Neural crest cell (in vitro differentiated cells): ENCODE measurements at places on chromosomes 6 and 20. TPM values are rescaled to one million over a fixed set of nuclear protein-coding genes. Genes with fewer than 3 reads are reported as not detected.

Gene GLP1R
- total RNA-seq: 0.65 and 0.89 TPM in 2 replicates

DNA sequence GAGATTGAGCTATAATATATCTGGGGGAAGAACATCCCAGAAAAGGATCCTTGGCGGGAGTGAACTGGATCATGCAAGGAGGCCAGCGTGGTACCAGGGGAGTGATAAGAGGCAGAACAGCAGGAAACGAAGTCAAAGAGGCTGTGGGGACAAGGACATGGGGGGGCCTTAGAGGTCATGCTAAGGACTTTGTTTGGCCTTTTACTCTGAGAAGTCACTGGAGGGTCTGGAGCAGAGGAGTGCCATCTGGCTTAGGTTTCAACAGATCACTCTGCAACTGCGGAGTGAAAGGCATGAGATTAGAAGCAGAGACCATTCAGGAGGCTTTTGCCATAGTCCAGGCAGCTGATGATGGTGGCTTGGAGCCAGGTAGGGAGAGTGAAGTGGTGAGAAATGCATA is 24.3 kb downstream of the MRAP2 start:
- peaks cover 4% of the 10 kb centered on the region for H3K4me1 ChIP-seq
- no peak overlapping the region for H3K4me3 ChIP-seq
- no peaks in the 10 kb centered on the region for H3K27me3 ChIP-seq
- H3K27ac ChIP-seq: no peak overlapping the region
- DNase-seq: no peak
- H3K36me3 ChIP-seq: no peaks in the 10 kb centered on the region

DNA sequence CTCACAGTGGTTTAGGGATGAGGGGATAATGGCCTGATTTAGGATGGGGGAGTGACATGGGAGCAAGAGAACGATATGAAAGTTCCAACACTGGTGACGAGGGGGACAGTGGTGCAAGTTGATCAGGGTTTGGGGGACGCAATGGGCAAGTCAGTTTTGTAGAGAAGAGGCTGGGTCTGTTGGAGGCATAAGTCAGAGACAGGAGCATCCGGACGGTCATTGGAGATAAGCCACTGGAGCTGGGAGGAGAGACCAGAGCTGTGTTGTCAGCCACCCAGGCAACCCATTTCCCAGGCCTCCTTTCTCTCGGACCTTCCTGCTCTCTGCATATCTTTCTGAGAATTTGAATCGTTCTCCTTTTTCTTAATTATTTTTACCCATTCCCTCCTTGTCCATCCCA is 9.5 kb downstream of the DNPH1 start:
- DNase-seq: no peak
- H3K36me3 ChIP-seq: peaks cover 3% of the 10 kb centered on the region
- peaks cover 11% of the 10 kb centered on the region for H3K4me1 ChIP-seq
- H3K4me3 ChIP-seq: peak overlapping the region; percentile 8
- H3K27ac ChIP-seq: no peak overlapping the region

DNA sequence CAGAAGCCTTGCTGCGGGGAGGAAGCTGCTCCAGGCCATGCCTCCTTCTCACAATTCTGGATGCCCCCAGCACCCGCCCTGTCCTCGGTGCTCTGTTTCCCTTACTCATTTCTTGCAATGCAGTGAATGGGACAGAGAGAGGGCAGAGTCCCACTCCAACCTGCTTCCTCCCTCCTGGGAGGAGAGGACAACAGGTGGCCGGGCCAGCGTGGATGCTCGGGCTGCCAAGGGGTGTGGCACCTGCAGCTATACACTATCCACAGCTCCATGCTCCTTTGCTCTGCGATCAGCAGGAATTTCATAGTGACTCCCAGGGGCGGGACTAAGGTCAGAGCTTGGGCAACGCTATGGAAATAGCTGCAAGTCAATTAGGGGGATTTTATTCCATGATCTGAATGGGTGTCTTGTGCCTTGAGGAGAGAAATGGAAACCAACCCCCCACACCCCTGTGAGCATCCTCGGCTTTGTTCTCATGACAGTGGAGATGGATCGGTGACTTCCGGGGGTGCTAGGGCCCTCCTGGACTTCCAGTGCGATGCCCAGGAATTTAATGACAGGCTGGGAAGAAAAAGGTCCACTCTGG is 192.5 kb downstream of the MYLK4 start:
- H3K4me1 ChIP-seq: peaks cover 29% of the 10 kb centered on the region
- DNase-seq: no peak
- no peak overlapping the region for H3K4me3 ChIP-seq
- H3K27me3 ChIP-seq: no peaks in the 10 kb centered on the region

DNA sequence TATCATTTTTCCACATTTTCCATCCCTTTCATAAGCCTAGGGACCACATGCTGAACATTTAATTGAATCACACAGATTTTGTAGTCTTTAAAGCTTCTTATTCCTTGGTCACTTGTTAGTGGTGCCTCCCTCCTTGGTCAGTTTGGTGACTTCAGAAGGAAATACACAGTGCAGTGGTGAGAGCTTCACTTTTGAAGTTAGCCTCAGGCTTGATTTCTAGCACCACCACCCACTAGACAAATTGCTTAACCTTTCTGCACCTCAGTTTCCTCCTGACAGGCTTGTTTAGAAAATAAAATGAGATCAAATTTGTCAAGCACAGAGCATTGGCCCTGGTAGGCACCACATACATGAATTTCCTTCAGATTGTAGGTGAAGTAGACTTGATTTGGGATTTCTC is 91.7 kb downstream of the FOXO3 start:
- H3K36me3 ChIP-seq: peaks cover 3% of the 10 kb centered on the region
- peaks cover 63% of the 10 kb centered on the region for H3K4me1 ChIP-seq
- no peak overlapping the region for H3K4me3 ChIP-seq
- no peak for DNase-seq

DNA sequence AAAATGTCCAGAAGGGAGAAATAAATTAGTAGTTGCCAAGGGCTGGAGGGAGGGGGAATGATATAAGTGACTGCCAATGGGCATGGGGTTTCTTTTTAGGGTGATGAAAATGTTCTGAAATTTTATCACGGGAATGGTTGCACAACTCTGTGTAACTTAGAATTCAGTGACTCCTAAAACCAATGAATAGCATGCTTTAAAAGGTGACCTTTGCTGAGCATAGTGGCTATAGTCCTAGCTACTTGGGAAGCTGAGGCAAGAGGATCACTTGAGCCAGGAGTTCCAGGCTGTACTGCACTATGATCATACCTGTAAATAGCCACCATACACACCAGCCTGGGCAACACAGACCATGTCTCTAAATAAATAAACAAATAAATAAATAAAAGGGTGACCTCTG is 109.0 kb downstream of the ATG5 start:
- no peak overlapping the region for H3K27ac ChIP-seq
- H3K4me1 ChIP-seq: no peaks in the 10 kb centered on the region
- no peaks in the 10 kb centered on the region for H3K27me3 ChIP-seq
- H3K36me3 ChIP-seq: no peaks in the 10 kb centered on the region

Gene HSF2
- 31.8 and 34.0 TPM in 2 replicates for total RNA-seq

DNA sequence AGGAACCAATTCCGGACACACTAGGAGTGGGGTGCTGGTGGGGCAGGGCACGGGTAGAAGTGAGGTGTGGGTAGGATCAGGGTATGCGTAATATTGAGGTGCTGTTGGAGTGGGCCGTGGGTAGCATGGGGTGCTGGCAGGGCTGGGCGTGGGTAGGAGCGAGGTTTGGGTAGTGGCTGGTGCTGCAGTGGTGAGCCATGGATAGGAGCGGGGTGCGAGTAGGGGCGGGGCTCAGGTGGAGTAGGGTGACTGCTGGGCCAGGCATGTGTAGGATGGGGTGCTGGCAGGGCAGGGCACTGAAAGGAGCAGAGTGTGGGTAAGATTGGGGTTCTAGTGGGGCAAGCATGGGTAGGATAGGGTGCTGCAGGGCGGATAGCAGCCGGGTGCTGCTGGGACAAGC is 114.2 kb upstream of the DUSP22 start:
- H3K4me1 ChIP-seq: no peaks in the 10 kb centered on the region
- no peak for DNase-seq
- H3K36me3 ChIP-seq: no peaks in the 10 kb centered on the region
- H3K27ac ChIP-seq: no peak overlapping the region
- H3K27me3 ChIP-seq: peaks cover 17% of the 10 kb centered on the region
- no peak overlapping the region for H3K4me3 ChIP-seq

GRCh38 chr6:52352239-52353018 is 9.5 kb upstream of the PAQR8 start:
- no peak overlapping the region for H3K4me3 ChIP-seq
- no peaks in the 10 kb centered on the region for H3K36me3 ChIP-seq
- DNase-seq: no peak
- H3K27me3 ChIP-seq: no peaks in the 10 kb centered on the region

DNA sequence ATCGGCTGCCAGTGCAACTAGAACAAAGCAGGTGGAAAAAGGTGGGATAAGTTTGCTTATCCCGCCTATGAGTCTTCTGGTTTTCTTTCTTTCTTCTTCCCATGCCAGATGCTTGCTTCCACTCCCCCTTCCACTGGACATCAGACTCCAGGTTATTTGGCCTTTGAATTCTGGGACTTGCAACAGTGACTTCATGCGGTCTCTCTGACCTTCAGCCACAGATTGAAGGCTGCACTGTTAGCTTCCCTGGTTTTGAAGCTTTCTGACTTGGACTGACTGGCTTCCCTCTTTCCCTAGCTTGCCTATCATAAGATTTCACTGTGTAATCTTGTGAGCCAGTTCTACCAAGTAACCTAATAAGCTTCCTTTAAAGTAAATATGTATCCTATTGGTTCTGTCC is 878.4 kb upstream of the GJE1 start:
- H3K27ac ChIP-seq: no peak overlapping the region
- H3K4me1 ChIP-seq: no peaks in the 10 kb centered on the region
- no peak for DNase-seq
- H3K27me3 ChIP-seq: no peaks in the 10 kb centered on the region
- no peaks in the 10 kb centered on the region for H3K36me3 ChIP-seq

Gene BCAS4
- 7.3 and 9.0 TPM in 2 replicates for total RNA-seq

GRCh38 chr6:39347906-39348585 is 25.5 kb upstream of the KCNK16 start:
- no peak overlapping the region for H3K27ac ChIP-seq
- peaks cover 24% of the 10 kb centered on the region for H3K4me1 ChIP-seq
- H3K27me3 ChIP-seq: no peaks in the 10 kb centered on the region
- no peaks in the 10 kb centered on the region for H3K36me3 ChIP-seq
- no peak overlapping the region for H3K4me3 ChIP-seq

- no peak for DNase-seq
- H3K27ac ChIP-seq: no peak overlapping the region
- no peak overlapping the region for H3K4me3 ChIP-seq
- H3K4me1 ChIP-seq: no peaks in the 10 kb centered on the region
- H3K27me3 ChIP-seq: no peaks in the 10 kb centered on the region
Measured at GRCh38 chr20:24027229-24027628, 38.6 kb upstream of the GGTLC1 start.

GRCh38 chr6:113649276-113649675 is 207.9 kb upstream of the MARCKS start:
- H3K4me1 ChIP-seq: peaks cover 8% of the 10 kb centered on the region
- no peaks in the 10 kb centered on the region for H3K27me3 ChIP-seq
- H3K36me3 ChIP-seq: no peaks in the 10 kb centered on the region
- no peak overlapping the region for H3K4me3 ChIP-seq
- DNase-seq: no peak

DNA sequence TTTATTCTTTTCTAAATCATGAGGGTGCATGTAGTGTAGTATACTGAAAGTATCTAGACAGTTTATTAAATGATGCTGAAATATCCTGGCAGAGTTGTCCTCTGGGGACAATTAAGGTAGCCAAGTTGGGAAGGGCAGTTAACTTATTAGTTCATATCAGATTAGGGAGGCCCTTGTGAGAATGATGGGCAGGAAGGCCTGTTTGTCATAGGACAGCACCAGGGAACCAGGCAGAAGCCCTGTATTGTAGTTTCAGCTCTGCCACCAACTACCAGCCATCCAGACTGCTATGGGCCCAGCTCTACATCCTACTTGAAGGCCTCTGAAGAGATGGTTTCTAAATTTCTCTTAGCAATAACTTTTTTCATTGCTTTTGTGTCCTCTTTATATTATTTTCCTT is 4.0 kb downstream of the MYLIP start:
- no peak for DNase-seq
- no peak overlapping the region for H3K4me3 ChIP-seq
- no peaks in the 10 kb centered on the region for H3K36me3 ChIP-seq
- H3K27me3 ChIP-seq: peaks cover 10% of the 10 kb centered on the region
